CD4-positive, CD25-positive, alpha-beta regulatory T cell (primary cell): ENCODE measurements at places on chromosomes 1 and 21.

- DNase-seq = no peak
Measured at GRCh38 chr1:220137019-220137786, 43.3 kb downstream of the IARS2 start.

GRCh38 chr1:3132660-3133059 lies 63.7 kb downstream of the PRDM16 start:
- DNase-seq = no peak

DNA sequence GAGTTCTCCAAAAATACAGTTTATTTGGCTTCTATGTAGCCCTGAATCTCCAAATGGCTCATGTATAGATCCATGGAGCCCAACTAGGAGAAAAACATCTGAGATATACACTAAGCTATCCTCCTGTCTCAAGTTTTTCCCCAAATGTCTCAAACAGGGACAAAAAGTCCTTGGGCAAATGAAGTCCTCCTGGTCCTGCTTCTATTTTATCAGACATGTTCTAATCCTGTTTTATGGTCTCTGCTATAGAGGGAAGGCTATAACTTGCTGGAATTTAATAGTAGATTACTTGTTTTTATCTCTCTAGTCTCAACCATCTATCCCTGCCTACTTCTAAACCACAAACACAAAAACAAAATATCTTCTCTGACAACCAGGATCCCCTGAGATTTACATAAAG lies 26.9 kb downstream of the CRP start:
- no peak for DNase-seq

- DNase-seq = no peak
Measured at GRCh38 chr1:196563768-196564167, 44.5 kb downstream of the KCNT2 start.

GRCh38 chr1:51189421-51190073 lies 46.5 kb upstream of the RNF11 start:
- peak; percentile 71 for DNase-seq

DNA sequence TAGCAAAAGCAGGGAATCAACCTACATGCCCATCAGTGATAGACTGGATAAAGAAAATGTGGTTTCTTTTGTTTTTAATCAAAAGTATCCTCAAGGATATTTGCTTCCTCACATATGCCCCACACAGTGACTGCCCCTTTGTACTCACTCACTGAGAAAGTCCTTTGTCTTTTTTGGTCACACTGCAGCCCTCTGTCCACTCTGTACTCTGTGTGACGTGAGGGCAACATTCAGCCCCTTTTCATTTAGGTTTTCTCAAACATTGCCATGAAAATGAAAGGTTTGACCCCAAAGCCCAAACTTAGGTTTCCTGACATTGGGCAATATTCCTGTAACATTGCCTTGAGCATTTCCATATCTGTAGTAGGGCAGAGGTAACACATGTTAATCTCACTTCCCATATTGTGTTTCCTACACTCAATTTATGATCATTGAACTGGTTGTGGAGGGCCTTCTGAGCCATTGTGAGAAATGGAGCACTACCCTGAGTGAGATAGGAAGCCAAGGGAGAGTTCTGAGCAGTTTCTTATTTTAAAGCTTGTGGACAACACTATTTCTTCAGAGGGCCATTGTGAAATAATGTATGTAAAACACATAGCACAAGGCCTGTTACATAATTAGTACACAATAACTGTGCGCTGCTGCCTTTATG lies 501.9 kb upstream of the C1orf87 start:
- DNase-seq = no peak

DNA sequence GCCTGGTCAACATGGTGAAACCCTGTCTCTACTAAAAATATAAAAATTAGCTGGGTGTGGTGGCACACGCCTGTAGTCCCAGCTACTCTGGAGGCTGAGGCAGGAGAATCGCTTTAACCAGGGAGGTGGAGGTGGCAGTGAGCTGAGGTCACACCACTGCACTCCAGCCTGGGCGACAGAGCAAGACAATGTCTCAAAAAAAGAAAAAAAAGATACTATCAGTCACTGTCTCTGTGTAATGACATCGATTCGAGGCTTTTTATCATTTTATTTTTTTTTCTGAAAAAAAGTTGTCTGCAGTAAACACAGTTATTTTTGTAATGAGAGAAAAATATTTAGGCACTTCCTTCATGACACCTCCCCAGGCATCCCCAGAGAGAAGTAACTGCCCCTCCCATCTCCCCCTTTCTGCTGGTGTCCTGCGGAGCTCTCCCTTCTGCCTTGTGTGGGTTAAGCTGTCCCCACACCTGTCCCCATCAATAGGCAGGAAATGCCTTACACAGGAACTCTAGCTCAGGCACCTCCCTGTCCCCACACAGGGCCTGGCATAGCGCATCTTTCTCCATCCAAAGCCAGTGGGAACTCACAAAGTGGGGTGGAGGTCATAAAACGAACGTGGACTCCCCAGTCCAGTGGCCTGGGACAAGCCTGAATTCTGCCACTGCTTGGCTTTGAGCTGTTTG lies 132.0 kb downstream of the SYF2 start:
- DNase-seq = no peak

DNA sequence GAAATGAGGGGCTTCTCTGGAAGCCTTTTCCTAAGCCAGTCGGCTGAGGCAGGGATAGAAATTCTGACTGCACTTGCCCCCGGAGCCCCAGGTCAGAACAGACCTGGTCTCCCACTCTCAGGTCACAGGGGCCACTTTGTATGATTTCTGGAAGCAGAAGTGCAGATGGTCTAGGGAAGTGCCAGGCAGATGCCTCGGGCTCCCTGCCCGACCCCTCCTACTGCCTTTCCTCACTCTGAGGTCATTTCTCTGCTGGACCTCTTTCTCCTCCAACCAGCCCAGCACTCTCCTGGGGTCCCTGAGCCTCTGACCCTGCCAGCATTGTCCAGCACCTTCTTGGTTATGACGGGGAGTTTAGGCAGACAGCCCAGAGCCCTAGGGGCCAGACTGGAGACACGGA lies 8.7 kb downstream of the RUNX3 start:
- no peak for DNase-seq

- no peak for DNase-seq
Measured at GRCh38 chr1:38481871-38482826, 377.4 kb downstream of the RRAGC start.

DNA sequence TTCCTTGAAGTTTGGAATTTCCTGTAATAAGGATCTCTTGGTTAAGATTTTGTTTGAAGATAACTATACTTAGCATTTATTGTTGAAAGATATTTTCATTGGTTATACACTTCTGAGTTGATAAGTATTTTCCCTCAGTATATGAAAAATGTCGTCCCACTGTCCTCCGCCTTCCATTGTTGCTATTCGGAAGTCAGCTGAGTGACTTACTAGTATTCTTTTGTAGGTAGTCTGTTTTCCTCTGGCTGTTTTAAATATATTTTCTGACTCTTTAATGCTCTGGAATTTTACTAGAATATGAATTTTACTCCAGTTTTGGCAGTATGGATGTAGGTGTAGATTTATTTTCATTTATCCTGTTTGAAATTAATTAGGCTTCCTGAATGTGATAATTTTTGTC lies 498.7 kb upstream of the NFIA start:
- DNase-seq = no peak

DNA sequence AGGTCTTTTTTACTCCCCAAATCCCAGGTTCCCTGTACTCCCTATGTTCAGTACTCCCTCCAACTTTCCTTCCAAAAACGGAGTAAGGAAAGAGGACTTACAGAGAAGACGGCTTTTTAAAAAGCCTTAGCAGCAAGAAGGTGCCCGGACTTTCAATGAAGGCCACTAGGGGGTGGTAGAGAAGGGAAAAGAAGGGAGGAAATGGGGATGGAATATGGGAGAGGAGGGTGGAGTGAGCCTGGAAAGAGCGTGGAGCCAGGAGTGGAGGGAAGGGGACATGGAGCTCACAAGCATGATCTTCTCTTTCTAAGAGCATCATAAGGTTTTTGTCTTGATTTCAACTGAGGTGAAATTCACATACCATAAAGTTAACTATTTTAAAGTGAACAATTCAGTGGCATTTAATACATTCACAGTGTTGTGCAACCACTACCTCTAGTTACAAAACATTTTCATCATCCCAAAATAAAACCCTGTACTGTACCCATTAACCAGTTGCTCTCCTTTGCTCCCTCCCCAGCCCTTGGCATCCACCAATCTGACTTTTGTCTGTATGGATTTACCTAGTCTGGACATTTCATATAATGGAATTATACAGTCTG lies 129.9 kb downstream of the ZNF281 start:
- DNase-seq = no peak

- DNase-seq = peak; percentile 23
Measured at GRCh38 chr1:236281198-236281653, 532 bp downstream of the ERO1B start.

- no peak for DNase-seq
Measured at GRCh38 chr21:33020558-33021100, 5.1 kb upstream of the OLIG2 start.

DNA sequence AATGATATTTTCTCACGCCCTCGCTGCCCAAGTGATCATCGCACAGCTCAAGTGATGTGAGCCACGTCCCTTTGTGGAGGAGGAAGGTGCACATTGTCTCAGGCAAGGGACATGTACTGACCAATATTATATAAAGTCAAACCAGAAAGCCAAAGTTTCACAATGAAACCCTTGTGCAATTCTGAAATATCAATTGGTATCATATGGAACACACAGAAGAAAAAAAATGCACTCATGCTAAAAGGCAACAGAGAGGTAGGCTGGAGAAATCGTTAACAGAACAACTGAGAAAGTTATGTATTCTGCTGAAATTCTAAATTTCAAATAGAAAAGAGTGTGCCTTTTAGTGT lies 1.9 kb downstream of the JAM2 start:
- no peak for DNase-seq

GRCh38 chr1:41783189-41783639 lies 135.5 kb downstream of the HIVEP3 start:
- no peak for DNase-seq

DNA sequence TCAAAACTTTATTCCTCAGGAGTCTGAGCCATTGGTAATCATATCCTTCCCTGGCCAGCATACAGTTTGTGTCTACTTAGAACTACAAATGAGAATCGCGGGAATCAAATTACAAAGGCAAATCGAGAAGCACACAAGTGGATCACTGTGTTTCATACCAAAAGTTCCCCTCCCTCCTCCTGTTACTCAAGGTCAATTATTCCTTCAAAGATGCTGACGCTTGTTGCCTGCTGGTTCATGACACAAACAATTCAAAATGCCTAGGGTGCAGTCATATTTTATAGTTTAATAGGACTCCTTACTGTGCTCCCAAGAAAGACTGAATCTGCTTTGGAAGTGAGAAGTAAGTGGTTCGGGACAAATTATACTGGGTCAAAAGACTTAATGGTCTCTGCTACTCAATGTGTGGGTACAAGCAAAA lies 93.0 kb upstream of the PBX1 start:
- DNase-seq = no peak

DNA sequence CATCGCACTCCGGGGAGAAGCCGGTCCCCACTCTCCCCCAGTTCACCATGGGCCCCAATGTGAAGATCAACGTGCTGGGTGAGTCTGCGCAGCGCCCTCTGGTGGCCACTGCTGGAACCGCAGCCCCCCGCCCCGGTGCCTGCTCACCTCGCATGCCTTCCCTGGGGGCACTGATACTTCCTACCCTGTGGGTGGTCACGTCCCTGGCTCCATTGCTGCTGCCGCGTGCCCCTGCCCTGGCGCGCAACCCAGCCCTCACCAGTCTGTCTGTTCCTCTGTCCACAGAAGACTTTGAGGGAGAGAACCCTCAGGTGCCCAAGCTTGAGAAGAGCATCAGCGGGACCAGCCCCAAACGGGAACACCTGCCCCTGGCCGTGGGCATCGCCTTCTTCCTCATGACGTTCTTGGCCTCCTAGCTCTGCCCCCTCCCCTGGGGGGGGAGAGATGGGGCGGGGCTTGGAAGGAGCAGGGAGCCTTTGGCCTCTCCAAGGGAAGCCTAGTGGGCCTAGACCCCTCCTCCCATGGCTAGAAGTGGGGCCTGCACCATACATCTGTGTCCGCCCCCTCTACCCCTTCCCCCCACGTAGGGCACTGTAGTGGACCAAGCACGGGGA lies 7.6 kb downstream of the EFNA3 start:
- DNase-seq = peak; percentile 82

DNA sequence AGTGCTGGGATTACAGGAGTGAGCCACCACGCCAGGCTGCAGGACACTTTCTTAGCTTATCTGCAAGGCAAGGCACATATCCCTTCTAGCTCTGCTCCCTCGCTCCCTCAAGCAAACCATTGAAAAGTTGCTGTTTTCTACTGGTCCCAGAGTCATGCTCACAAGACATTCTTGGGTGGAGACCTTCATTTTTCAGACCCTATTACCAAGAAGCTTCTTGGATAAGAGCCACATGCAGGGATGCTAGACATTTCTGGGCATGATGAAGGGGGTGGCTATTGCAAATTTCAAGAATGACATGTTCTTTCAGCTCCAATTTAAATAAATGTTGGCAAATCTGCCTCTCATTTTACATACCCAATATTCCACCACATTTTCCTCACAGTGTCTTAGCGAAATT lies 33.9 kb downstream of the CAPN9 start:
- DNase-seq = no peak

- DNase-seq = no peak
Measured at GRCh38 chr1:152623203-152623844, 421 bp upstream of the LCE3A start.

DNA sequence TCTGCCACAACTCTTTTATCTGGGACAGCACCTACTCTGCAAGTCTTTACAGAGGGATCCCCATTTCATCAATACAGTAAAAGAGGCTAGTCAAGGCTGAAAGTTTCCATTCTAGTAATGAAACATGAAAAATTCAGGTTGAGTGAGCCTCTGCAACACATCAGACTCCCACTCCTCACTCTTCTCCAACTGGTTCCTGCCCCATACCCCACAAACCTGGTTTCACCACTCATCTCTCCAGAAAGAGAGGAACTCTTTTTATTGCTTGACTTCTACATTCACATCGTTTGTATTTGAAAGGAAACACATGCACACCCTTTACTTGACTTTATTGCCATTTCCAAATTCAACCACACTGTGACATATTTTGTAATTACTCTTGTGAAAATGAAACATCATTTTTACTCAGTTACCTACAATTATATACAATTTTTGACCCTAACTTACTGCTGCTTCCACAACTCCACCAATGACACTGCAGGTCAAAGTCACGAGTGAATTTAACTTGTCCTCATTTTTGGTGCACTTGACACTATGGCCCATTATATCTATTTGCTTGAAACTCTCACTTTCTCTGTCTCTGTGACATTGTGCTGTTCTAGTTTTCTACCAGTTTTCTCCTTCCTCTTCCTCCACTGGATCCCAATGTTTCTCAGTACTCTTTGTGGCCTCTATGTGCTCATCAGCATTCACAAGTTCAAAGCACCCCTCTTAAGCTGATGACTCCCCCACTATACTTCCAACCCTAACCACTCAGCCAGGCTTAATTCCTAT lies 8.0 kb downstream of the STX6 start:
- no peak for DNase-seq
